ENCODE measurements at places on chromosomes 1 and 21.

DNA sequence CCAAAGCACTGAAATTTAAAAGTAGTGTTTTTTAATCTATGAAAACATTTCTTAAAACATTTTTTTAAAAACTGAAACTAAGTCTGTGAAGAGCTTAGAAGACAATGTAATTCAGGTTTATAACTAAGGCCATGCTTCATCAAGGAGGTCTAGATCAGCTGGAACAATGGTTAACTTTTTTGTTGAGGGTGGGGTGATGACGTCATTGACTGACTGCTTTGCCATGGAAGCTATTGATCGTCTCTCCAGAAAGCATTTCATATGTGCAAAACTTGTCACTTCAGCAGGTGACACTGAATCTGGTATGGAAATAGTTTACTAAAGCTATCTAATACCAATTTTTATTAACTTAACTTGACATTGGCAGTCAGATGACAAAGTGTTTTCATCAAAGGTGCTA, 21.0 kb downstream of the RAVER2 start:
- DNase-seq = no peak

- no peak for DNase-seq
Observed at GRCh38 chr1:45407629-45408287, 67.5 kb upstream of the MUTYH start.

- DNase-seq = no peak
Observed at GRCh38 chr21:30962013-30962412, 76.3 kb downstream of the KRTAP19-8 start.

DNA sequence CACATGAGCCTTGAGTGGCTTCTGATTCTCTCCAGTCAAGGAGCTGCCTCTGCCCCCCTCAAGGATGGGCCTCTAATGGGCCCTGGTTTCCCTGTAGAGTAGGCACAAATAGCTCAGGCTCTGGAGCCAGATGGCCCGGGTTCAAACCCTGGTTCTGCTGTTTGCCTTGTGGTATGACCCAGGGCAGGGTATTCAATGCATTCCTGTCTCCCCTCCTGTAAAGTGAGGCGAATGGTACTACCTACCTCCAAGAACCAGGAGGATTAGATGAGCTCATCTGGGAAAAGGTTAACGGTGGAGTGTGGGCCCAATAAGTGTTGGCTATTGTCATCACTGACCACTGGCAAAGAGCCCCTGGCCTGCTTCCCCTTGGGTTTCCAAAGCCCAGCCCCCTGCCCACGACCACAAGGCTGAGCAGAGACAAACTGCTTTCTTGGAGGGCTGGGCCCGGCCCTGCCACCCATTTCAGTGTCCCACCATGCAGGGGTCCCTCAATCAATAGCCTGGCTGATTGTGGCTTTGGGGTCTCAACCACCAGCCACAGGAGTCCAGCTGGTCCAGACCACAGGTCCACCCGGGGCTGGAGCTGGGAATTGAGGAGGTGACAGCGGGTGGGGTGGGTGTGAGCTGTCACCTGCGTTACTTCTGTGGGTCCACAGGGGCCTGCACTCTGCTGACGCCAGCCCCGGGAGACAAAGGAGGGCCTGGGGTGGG, 115.6 kb upstream of the RUNX3 start:
- peak; percentile 26 for DNase-seq

DNA sequence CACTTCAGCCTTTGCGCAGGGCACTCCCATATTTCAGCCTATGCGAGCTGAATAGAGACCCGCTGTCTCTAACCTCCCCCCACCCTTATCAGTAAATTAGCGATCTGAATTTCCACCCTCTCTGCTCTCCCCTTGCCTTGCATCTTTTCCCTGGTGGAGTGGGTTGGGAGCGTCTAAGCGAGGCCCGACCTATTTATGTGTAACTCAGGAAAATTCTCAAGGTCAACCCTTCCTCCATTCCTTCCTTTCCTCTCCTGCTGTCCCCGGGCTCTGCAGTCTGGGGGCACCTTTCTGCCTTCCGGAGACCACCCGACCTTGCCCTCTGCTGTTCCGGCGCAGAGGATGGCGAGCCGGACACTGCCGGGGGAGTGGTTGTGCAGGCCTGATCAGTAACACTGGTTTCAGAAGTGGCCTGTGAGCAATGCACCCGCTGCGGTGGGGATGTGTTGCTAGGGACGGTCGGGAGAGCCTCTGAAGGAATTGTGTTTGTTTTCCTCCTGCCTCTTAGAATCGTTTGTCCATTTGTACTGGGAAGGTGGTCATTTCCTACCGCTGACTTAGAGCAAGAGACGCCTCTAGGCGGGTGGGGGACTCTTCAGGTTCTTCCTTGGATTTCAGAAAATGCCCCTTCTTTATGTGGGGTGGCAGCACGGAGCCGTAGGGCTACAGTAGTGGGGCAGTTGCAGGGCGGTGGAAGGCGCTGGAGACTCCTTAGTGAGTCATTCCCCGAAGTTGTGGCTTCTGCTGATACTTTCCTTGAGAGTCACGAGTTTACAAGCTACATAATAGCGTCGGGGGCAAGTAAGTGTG, 513 bp downstream of the MGST3 start:
- DNase-seq = peak; percentile 75

DNA sequence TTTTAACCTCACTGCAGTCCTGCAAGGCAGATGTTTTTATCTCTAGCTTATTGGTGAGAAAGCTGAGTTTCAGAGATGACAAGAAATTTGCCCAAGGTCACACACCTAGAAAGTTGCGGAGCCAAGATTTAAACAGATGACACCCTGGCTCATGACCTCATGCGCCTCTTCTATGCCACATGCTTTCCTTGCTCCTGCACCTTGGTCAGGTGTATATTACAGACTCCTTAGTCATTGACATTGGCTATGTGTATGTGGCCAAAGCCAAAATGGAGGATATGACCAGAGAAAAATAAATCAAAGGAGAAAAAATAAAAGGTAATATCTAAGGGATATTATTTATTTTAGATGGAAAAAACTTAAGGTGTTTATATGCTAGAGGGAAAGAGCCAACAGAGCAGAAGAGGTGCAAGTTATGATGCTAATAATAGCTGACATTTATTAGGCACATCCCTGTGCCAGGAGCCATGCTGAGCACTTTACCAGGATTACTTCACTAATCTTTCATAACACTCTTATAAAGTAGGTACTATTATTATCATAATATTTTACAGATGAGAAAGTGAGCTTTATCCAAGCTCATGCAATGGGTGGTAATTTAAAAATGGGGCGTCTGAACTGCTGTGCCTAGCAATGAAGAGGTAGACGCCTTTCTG, 13.8 kb upstream of the MYOC start:
- DNase-seq = no peak

- no peak for DNase-seq
Observed at GRCh38 chr1:93804412-93804811, 74.6 kb downstream of the DNTTIP2 start.

- peak; percentile 62 for DNase-seq
Observed at GRCh38 chr1:18109756-18110597, 2.4 kb downstream of the IGSF21 start.

DNA sequence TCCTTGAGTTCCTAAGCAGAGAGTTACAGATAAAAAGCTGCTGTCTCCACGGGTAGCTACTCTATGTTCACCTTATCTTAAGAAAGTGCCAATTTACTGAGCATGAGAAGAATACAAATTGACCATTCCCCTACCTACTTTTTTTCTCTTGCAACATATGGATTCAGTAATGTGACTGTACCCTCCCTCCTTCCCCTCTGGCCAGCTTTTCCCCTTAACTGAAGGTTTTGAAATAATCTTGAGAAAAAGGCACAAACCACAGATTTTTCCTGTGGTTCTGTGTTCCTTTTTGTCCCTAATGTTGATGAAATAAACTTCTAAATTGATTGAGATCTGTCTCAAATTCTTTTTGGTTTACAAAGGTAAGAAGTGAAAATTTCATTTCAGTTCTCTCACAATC, 2.6 kb upstream of the CD2 start:
- DNase-seq = no peak
